Activated CD4-positive, alpha-beta memory T cell treated with anti-CD3 and anti-CD28 coated beads for 36 hours (primary cell): ENCODE measurements at places on chromosomes 4 and X. TPM values are rescaled to one million over a fixed set of nuclear protein-coding genes. Genes with fewer than 3 reads are reported as not detected.

DNA sequence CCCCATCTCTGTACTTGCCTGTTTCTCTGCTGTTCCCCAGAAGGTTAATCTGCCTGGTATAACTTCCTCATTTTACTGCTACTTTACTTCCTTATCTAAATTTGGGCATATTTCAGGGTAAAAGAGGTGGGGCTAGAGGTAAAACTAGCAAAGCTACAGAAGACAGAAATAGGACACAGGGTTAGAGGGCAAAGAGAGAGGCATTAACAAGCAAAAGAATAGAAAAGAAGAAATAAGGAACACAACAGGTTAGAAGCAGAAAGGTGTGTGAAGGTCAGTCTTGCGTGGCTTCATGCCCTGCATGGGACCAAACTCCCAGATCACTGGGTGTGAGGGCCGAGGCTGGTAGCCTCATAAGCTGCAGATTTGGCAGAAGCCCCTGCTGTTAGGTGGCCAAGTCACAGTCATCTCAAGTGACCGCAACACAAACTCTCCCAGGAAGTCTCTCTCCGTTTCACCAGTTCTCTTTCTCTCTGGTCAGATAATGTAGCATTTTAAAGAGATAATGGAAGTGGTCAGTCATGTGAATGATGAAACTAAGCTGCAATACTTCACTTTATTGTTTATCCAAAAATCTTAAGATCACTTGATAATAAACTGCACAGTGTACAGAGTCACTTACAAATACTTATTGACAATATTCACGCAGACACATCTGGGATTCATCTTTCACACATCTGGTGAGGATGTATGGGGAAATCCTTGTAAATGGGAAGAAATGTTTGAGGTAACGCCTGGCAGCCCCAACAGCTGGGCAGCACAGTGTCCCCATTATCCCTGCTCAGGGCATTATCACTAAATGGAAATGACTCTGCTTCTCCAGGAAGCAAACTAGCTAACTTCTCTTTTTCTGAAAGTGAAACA lies 16.4 kb downstream of the TMEM154 start:
- no peaks in the 10 kb centered on the region for H3K27me3 ChIP-seq
- no peak overlapping the region for H3K27ac ChIP-seq
- H3K4me3 ChIP-seq, result no peak overlapping the region
- peaks cover 27% of the 10 kb centered on the region for H3K4me1 ChIP-seq
- DNase-seq, result no peak

The CRMP1 gene
- not detected for total RNA-seq

DNA sequence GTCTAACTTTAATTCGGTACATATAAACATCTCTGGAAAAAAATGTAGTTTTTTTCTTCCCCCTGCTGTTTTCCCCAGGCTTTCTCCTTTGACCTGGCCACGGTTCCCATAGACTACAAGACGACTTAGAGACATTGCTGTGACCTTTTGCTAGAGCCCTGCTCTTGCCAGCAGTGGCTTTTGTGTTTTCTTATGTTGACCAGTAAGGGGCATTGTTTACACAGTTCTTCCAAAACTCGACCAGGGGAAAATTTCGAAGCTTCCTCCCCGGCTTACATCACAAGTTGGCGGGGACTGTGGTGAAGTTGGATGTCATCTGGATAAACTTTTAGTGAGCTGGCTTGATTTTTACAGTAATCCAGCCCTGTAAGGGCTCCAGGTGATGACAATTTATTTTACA lies 9.3 kb downstream of the CCDC160 start:
- no peaks in the 10 kb centered on the region for H3K4me1 ChIP-seq
- no peak overlapping the region for H3K4me3 ChIP-seq
- no peak for DNase-seq
- no peaks in the 10 kb centered on the region for H3K36me3 ChIP-seq
- no peaks in the 10 kb centered on the region for H3K27me3 ChIP-seq

The FRAS1 gene
- total RNA-seq, result not detected
